Stimulated activated CD4-positive, alpha-beta T cell treated with anti-CD3 and anti-CD28 coated beads, Interleukin-1b, Interleukin-23, amount 100 ng/mL, for 1 hour (primary cell): ENCODE measurements at places on chromosomes 4 and X.

GRCh38 chr4:44120646-44121045 lies 328.0 kb downstream of the KCTD8 start:
- DNase-seq, result no peak

- no peak for DNase-seq
Measured at GRCh38 chr4:112127803-112128202, 17.5 kb upstream of the FAM241A start.

DNA sequence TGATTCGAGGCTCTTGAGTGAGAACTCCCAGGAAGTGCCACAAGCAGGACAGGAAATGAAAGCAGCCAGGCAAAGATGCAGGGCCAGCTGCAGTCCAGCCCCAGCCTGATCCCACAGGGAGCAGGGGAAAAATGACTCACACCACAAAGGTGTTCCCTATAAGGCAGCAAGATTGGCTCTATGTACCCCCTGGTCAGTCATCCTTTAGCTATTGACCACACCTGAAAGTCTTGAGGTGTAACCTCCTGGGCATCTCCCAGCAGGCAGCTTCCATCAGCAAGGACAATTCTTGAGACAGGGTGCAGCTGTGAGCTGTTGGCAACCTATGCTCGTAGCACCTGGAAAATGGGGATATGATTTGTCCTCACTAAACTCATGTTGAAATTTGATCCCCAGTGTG lies 27.9 kb upstream of the EXOC1L start:
- DNase-seq, result no peak

DNA sequence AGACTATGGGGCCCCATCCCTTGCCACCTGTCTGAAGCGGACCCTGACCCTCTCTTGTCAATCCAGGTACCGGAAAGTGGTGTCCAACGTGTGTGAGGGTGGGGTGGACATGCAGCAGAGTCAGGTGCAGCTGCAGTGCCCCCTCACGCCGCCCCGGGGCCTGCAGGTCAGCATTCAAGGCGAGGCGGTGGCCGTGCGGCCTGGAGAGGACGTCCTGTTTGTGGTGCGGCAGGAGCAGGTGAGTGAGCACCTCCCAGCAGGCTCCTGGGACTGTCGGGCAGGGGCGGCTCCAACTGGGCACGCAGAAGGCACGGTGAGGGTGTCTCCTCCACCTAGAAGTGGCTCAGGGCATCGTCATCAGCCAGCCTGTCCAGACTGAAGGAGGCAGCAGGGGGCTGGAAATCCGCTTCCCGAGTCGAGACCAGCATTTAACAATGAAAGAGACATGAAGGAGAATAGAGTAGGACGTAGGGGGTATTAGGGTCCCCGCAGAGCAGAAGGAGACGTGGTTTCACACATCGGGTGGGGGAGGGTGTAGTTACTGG lies 221.6 kb downstream of the AFAP1 start:
- DNase-seq, result no peak

- DNase-seq, result no peak
Measured at GRCh38 chr4:53840643-53841042, 223.8 kb downstream of the CHIC2 start.

GRCh38 chrX:102341867-102342266 lies 94.9 kb downstream of the NXF2 start:
- DNase-seq, result no peak

GRCh38 chrX:17642891-17643290 lies 94.4 kb upstream of the SCML1 start:
- DNase-seq, result no peak

- DNase-seq, result no peak
Measured at GRCh38 chr4:177282284-177282835, 27.3 kb upstream of the NEIL3 start.

DNA sequence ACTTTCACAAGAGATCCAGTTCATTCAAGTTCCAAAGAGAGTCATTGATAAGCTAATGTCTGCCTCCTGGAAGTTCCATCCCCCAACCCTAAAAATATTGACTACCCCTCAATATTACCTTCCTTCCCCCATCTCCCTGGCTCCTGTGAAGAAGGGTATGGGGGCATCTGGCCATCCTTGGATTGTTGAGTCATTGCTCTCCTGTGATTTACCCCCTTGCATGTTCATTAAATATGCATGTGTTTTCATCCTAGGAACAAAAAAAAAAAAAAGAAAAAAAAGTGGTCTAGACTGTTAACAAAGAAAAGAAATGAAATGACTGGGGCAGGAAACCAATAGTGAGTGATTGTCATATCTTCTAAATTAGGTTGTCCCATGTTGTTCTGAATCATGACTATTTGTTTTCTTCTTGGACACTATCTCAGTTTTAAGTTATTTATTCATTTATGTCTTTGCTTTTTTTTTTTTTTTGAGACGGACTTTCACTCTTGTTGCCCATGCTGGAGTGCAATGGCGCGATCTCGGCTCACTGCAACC lies 51.9 kb upstream of the HUWE1 start:
- DNase-seq, result no peak

- no peak for DNase-seq
Measured at GRCh38 chr4:149264093-149264733, 551.4 kb downstream of the IQCM start.

GRCh38 chrX:151697522-151697921 lies 2.3 kb downstream of the PRRG3 start:
- DNase-seq, result no peak

- no peak for DNase-seq
Measured at GRCh38 chr4:180706766-180707165, 1536.4 kb upstream of the TENM3 start.

DNA sequence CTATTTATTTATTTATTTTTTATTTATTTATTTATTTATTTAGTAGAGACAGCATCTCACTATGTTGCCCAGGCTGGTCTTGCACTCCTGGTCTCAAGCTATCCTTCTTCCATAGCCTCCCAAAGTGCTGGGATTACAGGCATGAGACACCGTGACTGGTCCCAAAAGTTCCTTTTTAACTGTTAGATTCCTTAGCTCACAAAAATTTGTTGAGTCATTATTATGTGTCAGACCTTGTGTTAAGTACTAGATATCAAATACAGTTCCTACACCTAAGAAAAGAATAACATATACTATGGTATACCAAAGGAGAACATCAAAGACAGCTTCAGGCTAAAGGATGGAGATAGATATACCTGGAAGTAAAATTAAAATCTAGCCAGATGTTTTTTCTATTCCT lies 11.6 kb downstream of the FGA start:
- no peak for DNase-seq

DNA sequence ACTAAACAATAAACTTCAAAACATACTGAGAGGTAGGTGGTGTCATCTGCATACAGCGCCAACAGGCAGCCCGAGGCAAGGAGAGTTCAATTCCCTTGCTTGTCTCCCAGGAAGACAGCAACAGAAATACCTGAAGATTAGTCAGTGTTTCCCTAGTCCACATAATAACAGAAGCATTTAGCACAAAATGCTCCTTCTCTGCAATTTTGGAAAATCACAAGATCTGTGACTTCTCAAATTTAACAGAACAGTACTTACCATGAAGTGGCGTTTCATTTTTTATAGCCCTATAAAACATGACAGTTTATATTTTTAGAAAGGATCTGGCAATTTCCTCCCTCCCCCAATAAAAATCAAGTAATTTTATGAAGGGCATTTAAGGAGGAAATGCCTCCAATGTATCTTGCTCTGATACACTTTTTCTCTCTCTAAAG lies 67.1 kb upstream of the MYOZ2 start:
- DNase-seq, result no peak

DNA sequence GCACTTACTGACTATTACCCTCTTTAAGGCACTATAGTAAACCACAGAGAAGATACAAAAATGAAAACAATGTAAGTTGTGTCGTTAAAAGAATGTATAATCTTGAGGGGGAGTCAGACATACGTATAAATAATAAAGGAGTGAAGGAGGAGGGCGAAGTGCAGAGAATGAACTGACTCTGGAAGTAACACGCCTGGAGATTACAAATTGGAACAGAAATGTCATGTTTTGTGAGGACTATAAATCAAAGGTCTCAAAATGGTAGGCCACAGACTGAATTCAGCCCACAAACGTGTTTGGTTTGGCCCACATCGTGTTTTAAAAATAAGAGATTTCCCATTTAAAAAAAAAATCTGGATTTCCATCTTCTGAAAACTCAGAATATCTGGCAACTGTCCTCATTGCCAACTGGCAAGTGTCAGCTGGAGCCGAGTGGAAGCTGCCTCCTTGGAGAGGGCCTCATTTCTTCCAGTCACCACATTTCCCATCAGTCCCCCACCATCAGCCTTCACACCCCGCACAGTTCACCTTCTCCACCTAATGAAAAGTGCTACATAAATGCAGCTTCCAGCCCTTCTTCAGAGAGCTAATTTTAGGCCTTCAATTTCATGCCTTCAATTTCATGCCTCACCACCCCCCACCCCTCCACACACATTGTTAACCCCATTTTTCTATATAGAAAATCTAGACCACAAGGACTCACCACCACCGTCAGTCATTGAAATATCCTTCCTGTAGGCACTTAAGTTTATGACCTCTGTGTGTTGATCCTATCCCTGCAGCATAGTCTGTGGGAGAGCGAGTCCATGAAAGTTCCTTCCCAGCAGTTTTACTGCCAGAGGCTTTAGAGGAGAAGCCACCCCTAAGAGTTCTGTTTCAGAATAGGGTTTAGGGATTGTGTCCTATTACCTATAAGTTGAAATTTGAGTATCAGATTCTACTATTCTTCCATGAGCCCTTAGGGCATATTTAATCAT lies 32.0 kb upstream of the COL25A1 start:
- DNase-seq, result no peak

- DNase-seq, result no peak
Measured at GRCh38 chr4:164731827-164732474, 22.0 kb upstream of the SMIM31 start.

GRCh38 chrX:130216320-130216719 lies 44.6 kb downstream of the RAB33A start:
- DNase-seq, result no peak

DNA sequence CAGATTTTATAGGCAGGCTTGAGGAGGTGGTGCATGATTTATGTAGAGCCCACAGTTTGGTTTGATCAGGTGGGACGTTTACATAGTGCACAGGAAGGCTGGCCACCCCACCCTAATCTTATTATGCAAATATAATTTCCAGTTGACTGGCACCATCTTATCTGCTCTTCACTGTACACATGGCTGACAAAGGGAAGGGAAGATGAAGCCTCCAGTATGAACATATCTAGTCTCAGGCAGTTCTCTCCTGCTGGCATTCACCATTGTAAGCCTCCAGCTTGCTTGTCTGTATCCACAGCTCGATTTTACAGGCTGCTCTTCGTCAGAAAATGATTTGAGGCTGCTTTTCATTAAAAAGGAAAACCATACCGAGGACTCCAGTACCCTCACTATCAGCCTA lies 278.3 kb downstream of the TECRL start:
- DNase-seq, result no peak

GRCh38 chr4:169485791-169486742 lies 126.3 kb downstream of the NEK1 start:
- DNase-seq, result no peak

GRCh38 chr4:67456577-67457196 lies 88.6 kb downstream of the CENPC start:
- DNase-seq, result no peak

DNA sequence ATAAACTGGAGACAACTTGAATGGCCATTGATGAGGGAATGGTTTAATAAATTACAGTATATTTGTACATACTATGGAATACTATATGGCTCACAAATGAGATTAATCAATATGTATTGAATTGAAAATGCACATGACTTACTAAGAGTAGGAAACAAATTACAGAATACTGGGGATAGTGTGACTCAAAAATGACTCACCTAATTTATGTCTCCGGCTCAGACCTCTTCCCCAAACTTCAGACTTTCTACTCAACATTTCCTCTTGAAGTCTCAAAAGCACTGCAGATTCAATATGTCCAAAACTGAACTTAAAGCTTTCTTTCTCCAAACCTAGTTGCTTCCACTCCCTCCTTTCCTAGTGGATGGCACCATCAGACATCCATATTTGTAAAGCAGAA lies 28.8 kb upstream of the GRIA3 start:
- no peak for DNase-seq

GRCh38 chr4:89915937-89916336 lies 21.3 kb downstream of the MMRN1 start:
- no peak for DNase-seq

- DNase-seq, result no peak
Measured at GRCh38 chr4:113260688-113261087, 211.2 kb downstream of the ANK2 start.

- no peak for DNase-seq
Measured at GRCh38 chr4:40446839-40447238, 111.7 kb downstream of the CHRNA9 start.

GRCh38 chrX:106450405-106450804 lies 161.4 kb upstream of the RADX start:
- DNase-seq, result no peak

DNA sequence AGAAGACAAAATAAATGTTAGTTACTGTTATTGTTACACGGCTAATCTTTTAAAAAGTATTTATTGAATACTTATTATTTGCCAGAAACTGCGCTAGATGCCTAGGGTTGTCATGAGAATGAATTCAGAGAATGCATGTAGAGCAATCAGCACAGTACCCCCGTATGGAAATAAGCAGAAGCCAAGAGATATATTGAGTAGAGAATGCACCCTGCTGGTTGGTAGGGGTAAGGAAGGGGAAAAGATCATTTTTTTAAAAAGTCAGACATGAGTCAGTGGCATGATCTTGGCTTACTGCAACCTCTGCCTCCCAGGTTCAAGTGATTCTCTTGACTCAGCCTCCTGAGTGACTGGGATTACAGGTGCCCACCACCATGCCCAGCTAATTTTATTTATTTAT lies 13.1 kb upstream of the DRP2 start:
- DNase-seq, result no peak

GRCh38 chr4:55553441-55554201 lies 6.9 kb upstream of the CLOCK start:
- DNase-seq, result no peak

DNA sequence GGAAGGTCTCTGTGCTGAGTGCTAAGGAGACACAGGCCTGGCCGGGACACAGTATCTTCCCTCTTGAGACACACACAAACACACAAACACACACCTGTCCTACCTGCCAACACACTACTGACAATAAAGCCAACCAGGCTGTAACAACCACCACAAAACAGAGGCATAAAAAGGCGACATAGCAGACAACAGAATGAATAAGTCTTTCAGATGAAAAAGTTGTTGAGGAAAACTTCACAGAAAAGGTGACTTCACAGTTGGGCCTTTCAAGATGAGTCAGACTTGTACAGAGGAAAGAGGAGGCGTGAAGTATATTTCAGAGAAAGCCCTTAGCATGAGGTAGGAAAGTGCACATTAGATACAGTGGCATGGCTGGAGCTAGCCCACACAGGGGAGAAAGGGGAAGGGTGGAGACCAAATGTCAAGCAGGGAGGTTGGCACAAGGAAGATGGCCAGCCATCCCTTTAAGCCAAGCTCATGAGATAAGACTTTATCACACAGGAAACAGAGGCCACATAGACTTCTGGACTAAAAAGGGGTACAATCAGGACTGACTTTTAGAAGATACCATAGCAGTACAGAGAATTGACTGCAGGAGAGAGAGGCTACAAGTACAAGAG lies 54.0 kb downstream of the SLC9A7 start:
- no peak for DNase-seq

DNA sequence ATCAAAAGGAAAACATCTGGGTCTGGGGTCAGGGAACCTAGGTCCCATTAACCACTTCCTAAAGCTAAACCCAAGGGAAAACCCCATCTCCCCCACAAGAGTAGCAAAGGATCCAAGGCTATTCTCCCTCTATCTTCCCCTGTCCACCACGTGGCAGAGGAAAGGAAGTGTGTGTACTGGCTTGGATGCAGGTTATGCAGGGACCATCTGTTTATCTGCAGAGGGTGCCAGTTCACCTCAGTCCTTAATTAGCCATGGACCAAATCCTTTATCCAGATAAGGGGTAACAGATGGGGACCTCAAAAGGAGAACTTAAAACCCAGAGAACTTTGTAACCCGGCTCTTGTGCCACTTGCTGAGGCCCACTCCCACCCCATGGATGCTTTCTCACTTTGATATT lies 135.3 kb downstream of the ZNF518B start:
- DNase-seq, result no peak
